Ascending aorta (tissue), 2 donors: ENCODE measurements at places on chromosomes 6 and 20.

DNA sequence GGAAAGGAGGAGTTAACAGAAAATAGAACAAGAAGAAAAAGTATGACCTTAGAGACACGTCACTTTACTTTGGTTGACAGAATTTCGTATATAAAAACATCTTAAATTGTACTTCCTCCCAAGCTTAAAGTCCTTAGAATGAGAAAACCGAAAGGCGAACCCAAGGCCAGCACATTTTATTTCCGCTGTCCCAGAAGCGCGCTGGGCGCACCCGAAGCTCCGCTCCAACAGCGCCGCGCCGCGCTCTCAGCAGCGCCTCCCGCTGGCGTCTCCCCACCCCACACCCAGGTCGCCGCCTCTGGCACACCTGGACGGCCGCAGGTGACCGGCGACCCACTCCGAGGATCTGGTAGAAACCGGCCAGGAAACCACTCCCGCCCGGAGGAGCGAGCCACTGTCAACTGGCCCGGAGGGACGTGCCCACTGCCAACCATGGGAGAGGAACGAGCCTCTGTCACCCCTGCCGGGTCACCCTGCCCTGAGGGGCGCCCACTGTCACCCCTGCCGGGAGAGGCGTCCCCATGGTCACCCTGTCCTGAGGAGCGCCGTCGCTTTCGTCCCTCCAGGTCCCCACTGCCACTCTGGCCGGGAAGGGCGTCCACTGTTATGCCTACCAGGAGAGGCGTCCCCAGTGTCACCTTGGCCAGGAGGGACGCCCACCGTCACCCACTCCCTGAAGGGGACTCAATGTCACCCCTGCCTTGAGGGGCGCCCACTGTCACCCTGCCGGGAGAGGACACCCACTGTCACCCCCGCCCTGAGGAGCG, 824 bp downstream of the MPC1 start:
- H3K27me3 ChIP-seq: no peaks in the 10 kb centered on the region
- no peaks in the 10 kb centered on the region for H3K4me1 ChIP-seq
- peak overlapping the region; percentile 95 for H3K27ac ChIP-seq
- H3K4me3 ChIP-seq: peak overlapping the region; percentile 74
- DNase-seq: no peak

GRCh38 chr6:12585497-12585958, 131.0 kb upstream of the PHACTR1 start:
- H3K27ac ChIP-seq: peak overlapping the region; percentile 15
- peak overlapping the region; percentile 33 for H3K4me3 ChIP-seq
- DNase-seq: no peak
- no peaks in the 10 kb centered on the region for H3K27me3 ChIP-seq
- no peaks in the 10 kb centered on the region for H3K4me1 ChIP-seq

DNA sequence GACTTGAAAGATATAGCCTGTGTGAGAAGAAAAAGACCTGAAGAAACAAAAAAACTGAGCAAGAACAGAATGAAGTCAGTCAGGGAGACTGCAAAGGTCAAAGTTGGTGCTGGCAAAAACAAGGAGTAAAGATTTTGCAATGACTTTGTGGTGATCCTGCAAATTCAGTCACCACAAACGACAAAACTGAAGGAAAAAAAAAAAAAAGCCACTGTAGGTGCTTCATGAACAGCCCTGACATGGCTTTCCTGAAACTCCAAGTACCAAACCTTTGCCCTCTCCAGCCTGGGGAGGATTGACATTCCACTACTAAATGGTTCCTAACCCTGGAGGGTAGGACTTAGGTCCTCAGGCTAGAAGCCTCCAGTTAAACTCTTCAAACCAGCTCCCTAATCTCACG, 114.7 kb upstream of the BEND3 start:
- H3K4me1 ChIP-seq: no peaks in the 10 kb centered on the region
- no peak overlapping the region for H3K4me3 ChIP-seq
- no peak for DNase-seq
- no peak overlapping the region for H3K27ac ChIP-seq

DNA sequence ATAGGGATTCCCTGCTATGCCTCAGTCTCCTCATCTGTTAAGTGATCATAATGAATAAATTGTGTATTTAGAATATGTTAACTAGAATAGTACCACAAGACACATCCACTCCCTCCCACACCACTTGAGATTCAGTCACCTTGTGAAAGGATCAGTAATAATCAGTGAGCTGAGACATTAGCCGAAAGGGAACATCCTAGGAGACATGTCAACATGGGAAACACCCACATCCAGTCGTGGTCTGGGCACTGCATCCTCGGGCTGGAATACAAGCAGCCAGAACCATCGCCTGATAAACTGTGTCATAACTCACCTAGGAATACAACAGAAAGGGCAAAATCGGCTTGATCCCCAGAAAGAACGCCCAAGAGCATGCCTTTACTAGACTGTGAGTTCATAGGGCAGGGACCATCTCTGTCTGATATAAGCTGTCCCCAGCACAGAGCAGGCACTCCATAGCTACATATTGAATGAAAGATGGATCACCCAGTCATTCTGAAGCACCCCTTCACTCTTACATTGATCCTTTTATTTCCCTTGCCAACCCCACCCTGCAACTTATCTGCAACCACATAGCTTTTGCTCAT, 23.9 kb downstream of the RIPOR2 start:
- H3K27ac ChIP-seq: no peak overlapping the region
- no peak for DNase-seq
- H3K27me3 ChIP-seq: no peaks in the 10 kb centered on the region
- H3K4me3 ChIP-seq: peak overlapping the region; percentile 48

DNA sequence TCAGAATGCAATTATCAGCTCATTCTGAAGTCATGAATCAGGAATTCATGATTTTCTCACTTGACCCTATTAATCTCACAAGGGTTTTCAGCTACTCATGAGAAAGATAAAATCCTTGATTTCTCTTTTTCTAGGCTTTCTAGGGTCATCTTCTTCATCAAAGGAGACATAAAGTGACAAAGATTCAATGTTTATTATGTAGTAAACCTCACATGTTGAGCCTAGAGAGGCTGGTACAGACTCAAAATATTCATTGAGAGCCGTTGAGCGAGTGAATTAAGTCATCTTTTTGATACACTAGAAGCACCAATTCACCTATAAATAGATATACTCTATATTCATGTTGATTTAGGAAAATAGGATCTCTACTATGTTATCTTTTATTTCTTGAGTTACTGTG, 104.8 kb upstream of the TRAF3IP2 start:
- H3K36me3 ChIP-seq: no peaks in the 10 kb centered on the region
- peak overlapping the region; percentile 41 for H3K27ac ChIP-seq
- no peak for DNase-seq
- no peaks in the 10 kb centered on the region for H3K27me3 ChIP-seq
- peaks cover 6% of the 10 kb centered on the region for H3K4me1 ChIP-seq
- H3K4me3 ChIP-seq: no peak overlapping the region

DNA sequence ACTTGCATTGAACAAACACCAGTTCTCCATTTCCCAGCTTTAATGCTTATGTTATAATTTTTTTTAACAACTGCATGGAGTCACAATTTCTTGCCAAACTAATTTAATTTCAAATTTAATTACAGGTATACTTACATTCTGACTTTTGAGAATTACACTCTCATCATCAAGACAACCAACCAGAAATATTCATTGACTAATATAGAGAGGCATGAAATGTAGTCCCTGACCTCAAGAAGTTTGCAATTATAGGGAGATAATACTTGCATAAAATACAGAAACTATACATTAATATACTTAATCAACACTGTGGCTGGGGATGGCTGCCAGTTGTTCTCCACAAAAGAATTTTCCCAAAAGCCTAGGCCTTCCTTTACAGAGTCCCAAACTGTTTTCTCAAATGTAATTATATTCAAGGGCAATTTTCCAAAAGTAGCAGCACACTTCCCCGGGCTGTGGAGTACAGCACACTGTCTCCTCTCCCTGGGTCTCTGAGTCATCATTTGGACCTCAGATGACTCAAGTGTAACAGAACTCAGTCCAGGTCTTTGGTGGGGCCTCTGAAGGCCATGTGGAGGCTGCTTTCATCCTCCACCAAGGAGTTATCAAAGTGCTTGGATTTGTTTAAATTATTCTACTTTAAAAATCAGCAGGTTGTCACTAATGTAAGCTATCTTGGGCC, 114.1 kb downstream of the KIF16B start:
- DNase-seq: peak; percentile 68
- peaks cover 5% of the 10 kb centered on the region for H3K4me1 ChIP-seq
- H3K36me3 ChIP-seq: no peaks in the 10 kb centered on the region
- no peaks in the 10 kb centered on the region for H3K27me3 ChIP-seq
- no peak overlapping the region for H3K27ac ChIP-seq
- H3K4me3 ChIP-seq: no peak overlapping the region
